Hematopoietic multipotent progenitor cell treated with erythropoietin and hydrocortisone succinate and interleukin-3 and kit ligand, for 4 days (in vitro differentiated cells): ENCODE measurements at places on chromosomes 1 and 21.

GRCh38 chr1:42157667-42158066, 4.5 kb downstream of the GUCA2B start:
- peak; percentile 76 for DNase-seq

DNA sequence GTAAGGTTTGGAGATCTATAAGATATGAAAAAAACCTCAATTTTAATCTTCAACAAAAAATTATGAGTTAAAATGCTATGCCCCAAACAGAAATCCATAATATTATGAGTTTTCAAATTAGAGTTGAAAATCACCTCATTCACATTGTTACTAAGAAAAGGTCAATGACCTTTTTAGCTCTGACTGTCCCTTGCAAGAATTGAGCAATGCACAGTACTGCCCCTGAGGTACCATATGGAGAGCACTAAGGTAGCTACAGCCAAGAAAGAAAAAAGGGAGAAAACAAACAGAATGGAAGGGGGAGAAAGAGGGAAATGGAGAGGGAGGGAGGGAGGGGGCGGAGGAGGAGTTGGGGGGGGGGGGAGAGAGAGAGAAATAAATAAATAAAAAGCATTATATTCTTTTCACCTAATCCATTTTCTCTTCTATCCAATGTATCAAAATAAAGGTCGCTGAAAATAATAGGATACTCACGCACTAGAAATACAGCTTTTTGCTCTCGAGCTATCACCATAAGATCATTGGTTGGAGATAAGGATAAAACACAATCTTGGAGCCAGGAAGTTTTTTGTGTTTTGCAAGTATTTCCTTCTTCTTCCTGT, 58.8 kb downstream of the RAB3GAP2 start:
- DNase-seq, result no peak

- peak; percentile 78 for DNase-seq
Observed at GRCh38 chr1:94045465-94046056, 75.4 kb downstream of the ABCA4 start.

GRCh38 chr1:26530410-26530894, 891 bp downstream of the RPS6KA1 start:
- DNase-seq, result no peak

DNA sequence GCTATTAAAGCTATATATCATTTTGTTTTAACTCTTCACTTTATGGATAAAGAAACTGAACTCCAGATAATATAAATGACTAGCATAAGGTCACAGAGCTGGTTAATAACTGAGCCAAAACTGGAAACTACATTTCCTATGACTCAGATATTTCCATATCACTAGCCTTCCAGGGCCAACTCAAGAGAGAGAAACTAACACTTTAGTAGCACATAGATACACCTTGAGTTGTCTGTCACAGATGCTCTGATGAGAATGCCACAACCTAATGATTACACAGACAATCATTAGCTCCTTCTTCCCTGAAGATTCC, 40.7 kb downstream of the NME7 start:
- DNase-seq, result peak; percentile 73
